NB4 (cell line): ENCODE measurements at places on chromosomes 2 and 18.

DNA sequence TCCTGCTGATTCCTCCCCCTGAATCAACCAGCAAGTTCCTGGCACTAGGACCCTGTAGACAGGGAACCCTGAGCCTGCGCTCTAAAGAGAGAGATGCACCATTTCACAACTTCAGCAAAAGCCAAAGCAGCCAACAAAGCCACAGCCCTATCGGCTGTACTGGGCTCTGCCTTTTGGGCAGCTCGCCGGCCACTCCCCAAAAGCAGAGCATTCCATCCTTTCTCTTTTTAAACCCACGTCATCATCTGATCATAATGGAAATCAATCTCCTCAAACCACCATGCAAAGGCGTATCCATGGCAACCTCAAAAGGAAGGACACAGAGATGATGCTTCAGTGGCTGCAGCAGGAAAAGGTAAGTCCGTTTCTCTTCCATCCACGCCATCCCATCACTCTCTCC lies 5.3 kb upstream of the DCTN1 start:
- no peak for DNase-seq

DNA sequence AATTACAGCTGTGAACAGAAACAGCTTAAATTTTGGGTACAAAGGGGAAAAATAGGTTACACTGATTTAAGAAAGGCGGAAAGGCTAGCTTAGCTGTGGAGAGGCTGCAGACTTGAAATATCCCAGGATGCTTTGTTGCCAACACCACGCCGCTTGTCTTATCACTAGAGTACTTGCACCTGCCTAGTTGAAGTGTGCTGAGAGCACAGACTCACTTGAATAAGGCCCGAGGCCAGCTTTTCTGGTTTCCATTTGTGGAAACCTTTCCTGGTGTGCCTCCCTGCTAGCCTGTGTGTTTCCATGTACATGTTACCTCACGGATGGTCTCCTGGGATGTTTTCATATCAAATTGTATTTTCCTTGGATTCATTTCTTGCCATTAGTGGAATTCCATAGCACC lies 3.2 kb downstream of the CABLES1 start:
- no peak for DNase-seq

DNA sequence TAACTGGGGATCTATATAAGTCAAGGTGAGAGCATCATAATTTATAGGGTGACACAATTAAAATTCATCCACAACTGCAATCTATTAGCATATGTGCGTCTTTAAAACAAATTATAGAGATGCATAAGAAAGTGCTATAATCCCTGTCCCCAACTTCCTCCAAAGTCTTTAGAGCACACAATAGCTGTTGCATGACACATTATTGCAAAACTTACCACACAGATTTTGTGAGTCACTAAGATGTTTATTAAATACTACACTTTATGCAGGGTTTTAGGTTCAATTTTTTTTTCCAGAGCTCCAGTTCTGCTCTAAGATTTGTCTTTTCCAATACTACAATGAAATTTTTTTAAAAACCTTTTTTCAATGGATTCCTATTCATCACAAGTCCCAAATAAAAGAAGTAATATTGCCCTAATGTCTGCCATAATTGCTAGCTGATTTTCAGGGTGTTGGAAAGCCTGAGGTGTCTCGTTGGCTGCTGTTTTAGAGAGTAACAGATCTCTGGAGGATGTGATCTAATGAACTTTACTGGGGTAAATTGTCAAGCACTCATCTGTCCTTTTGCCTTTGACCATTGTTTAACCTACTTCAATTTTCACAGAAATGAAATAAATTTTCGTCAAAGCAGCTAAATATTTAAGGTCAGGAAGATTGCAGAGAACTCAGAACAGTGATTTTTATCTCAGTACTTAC lies 250.5 kb upstream of the NETO1 start:
- DNase-seq = peak; percentile 47

DNA sequence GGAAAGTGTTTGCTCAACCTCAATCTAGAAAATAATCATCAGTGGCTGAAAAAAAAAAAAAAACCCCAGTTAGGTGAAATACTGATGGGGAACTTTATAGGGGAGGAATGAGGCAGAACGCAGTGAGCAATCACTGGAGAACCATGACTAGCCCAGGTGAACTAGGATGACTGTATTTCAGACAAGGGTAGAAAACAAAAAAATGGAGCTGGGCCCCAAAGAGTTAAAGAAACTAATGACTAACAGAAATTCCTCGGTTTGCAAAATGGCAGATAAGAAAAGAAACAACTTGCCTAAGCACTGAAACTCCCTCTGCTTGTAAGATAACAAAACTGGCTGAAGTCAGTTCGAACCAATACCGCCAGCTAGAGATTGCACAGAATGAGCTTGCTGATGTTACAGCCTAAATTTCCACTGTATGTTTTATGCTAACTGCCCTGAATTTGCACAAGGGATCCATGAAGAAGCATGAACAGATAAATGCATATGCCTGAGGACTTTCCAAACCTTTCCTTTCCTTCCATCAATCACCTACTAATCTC lies 245.9 kb downstream of the METTL4 start:
- no peak for DNase-seq

DNA sequence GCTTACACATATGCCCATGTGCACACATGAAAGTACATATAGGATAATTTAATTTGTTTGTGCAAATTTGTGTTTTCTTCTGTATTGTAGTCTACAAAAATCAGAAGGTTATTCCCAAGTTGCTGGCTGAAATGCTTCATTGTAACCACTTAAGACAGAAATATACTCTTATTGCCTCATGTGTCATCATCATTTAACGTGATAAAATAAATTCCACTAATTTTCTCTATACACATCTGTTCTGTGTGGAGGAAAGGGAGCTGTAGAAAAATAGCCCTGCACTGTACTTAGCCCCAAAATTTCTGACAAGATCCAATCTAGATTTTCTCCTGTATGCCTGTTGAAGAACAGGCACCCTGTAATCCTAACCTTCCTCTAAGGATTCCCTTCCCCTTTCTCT lies 20.4 kb upstream of the NR4A2 start:
- DNase-seq = no peak

- no peak for DNase-seq
Observed at GRCh38 chr2:236173036-236173728, 5.0 kb upstream of the GBX2 start.

GRCh38 chr18:59416818-59417217 lies 57.8 kb upstream of the LMAN1 start:
- no peak for DNase-seq

GRCh38 chr2:26970928-26971627 lies 641 bp downstream of the MAPRE3 start:
- no peak for DNase-seq

- no peak for DNase-seq
Observed at GRCh38 chr2:2683606-2684224, 352.6 kb upstream of the MYT1L start.

- no peak for DNase-seq
Observed at GRCh38 chr2:174058456-174058855, 93.3 kb upstream of the SP3 start.

DNA sequence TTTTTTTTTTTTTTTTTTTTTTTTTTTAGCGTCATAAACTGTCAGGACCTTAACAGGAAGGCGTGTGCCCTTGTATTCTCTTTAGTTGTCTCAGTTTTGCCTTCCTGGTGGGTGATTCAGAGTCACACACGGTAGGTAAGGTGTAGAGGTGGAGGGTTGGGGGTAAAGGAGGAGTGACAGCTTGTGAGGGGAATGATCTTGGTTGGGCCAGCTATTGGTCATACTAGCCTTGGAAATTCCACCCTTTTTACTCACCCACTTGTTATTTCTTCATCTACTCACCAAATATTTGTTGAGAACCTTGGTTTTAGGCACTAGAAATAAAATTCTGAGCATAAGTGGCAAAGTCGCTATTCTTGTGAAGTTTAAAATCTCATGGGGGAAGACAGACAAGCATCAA lies 22.2 kb downstream of the SMIM21 start:
- DNase-seq = no peak

DNA sequence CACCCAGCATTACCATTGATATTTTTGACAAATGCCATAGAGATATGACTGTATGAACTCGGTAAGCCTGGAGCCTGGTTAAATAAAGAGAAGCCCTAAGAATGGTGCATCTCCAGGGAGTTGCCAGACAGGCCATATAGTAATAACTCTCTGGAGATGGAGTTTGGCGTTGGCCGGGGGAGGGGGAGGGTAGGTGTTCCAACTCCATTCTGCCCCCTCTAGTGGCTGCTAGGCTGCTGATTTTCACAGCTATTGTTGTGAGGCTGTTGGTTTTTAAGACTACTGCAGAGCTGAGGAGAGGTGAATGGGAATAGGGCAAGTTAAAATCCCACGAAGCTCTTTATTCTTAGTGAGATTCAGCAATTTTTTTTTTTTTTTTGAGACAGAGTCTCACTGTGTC lies 99.9 kb downstream of the GALNT14 start:
- peak; percentile 20 for DNase-seq

- peak; percentile 64 for DNase-seq
Observed at GRCh38 chr2:47034973-47035609, 119.5 kb upstream of the MCFD2 start.
